ENCODE measurements at places on chromosomes 11 and 22.

DNA sequence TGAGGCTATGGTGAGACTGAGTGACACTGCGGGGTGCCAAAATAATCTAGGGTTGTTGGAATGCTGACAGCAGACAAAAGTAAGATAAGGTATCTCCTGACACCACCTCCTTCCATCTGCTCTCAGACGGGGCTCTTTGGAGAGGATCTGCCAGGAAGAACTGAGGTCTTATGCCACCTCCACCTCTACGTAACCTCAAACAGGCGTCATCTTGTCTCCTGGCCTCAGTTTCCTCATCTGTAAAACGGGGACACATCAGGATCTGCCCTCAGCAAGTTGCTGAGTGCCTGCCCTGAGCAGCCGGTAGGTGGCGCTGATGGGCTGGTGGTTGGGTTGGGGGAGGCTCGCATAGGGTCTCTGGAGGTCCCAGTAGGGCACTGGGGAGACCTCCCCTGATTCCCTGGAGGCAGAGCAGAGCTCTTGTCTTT is 1.7 kb upstream of the MYEOV start:
- DNase-seq: no peak

DNA sequence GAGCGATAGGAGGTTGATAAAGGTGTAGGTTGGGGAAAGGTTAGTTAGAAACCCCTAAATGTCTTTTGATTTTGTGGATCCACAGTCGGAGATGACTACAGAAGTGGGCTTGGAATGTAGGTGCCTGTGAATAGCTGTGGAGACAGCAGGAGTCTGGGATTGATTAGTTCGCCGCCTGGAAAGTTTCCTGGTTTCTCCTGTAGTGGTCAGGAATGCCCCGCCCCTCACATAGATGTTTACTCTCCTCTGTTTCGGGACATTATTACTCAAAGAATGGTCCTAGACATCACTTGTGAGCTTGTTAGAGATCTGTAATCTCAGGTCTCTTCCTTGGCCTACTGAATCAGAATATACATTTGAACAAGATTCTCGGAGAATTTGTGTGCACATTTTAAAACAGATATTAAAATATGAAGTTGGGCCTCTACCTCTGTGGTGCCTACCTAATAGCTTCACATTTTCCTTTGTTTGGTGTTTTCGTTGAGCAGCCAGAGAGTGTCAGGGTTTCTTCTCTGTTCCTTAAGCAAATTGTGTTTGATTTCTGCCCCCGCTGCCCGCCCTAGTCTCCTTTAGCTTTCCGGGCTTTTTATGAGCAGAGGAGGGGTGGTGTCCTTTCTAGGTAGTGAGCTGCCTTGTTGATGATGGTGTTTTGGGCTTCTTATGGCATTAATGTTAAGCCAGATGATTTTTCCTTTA is 89.4 kb downstream of the PPP6R3 start:
- DNase-seq: no peak

DNA sequence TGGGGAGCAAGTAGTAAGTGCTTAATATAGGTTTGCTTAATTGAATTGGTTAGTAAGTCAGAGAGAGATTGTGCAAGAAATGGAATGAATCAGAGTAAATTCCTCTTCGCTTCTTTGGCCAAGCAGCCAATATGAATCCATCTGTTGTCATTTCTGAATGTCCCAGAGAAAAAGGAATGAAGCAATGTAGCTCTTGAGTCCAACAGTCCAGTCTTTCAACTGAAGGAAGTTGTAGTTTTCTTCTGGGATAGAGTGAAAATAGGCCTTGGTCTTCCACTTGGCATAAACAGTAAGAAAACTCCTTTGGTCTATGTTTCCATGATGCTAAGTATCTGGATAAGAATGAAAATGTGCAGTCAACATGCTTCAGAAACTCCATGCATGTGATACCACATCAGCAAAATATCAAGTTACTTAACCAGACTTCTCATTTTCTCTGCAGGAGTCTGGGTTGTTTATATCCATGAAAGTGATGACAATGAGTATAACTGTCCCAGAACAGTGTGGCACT is 1.8 kb upstream of the FIBIN start:
- DNase-seq: peak; percentile 82

- DNase-seq: no peak
Observed at GRCh38 chr22:41240377-41241132, at the start of gene CHADL. Gene CHADL, minus strand, starts transcription at chr22:41240931. Its CDS starts 50 bp downstream, at chr22:41240881.

- DNase-seq: no peak
Observed at GRCh38 chr11:67639438-67639859, at the start of gene TBX10. Gene TBX10, minus strand, starts transcription at chr11:67639763. Its CDS starts 291 bp downstream, at chr11:67639472.

- DNase-seq: no peak
Observed at GRCh38 chr22:39498368-39498767, 3.7 kb upstream of the MIEF1 start.

DNA sequence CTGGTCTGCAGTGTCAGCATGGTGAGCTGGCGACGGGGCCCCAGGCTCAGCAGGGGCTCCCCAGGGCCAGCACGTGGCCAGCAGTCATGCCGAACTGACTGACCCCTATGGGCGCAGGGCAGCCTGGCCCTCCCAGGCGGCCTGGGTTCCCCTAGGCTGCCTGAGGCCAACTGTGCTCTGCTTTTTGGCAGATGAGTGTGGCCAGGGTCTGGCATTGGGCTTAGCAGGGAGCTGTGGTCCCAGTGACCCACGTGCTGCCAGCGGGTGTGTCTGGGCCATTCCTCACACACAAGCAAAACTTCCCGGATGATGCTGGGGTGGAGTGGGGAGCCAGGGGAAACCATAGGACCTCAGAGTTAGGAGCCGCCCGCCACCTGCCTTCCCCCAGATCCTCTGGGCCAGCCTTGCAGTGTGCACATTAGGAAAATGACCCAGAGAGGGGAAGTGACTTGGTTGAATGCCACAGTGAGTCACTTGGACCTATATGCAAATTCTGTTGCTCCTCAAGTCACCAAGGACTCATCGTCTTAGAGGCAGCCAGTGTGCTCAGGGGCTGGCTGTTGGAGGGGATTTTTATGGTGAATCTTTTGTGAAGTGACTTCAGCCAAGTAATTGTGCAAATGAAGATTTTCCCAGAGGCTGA is 6.5 kb downstream of the ADORA2A start:
- peak; percentile 25 for DNase-seq

DNA sequence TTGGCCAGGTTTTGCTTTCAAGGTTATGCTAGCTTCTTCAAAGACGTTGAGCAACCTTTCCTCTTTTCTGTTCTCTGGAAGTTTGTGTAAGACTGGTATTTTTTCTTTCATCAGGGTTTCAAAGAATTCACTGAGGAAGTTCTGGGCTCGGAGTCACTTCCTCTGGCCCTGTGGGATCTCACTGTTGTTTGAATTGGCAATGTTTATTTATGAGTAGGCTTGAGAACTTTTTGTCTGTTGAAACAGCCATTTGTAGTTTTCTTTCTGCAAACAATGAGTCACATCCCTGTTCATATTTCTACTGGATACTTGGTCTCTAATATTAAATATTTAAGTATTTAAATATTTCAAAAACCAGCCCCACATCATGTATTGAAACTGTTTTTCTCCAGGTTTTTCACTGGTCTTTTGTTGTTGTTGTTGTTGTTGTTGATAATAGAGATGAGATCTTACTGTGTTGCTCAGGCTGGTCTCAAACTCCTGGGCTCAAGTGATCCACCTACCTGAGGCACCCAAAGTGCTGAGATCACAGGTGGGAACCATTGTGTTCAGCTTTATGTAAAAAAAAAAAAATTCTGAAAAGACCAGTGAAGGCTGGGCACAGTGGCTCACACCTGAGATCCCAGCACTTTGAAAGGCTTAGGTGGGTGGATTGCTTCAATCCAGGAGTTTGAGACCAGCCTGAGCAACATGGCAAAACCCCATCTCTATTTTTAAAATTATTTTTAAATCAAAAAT is 26.9 kb downstream of the SUSD2 start:
- DNase-seq: peak; percentile 98

DNA sequence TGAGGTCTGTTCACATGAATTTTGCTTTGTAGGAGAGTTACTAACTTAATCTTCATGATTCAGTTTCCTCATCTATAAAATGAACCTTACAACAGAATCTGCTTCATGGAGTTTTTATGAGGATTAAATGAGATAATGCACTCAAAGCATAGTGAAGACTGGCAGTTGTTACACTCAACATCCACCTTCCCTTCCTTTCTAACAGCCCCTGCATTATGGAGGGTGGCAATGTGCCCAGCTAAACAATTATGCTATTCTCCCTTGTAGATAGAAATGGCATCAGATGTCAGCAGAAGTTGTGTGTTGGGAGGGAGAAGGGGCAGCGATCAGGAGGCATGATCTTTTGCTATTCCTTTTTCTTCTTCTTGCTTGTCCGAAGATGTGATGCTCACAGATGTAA is 6.5 kb downstream of the POU2AF1 start:
- DNase-seq: no peak

DNA sequence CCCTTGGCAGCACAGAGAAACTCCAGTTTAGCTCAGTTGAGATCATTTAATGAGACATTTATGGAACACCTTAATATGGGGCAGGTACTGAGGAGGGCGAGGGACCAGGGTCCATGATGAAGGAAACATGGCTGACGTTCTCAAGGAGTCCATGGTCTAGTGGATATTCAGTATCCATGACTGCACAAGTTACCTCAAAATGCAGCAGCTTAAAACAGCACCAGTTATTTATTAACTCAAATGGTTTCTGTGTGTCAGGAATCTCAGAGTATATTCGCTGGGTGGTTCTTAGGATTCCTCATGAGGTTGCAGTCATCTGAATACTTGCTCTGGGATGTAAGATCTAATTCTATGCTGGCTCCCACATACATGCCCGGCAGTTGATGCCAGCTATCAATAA is 346.8 kb downstream of the LARGE1 start:
- DNase-seq: no peak

DNA sequence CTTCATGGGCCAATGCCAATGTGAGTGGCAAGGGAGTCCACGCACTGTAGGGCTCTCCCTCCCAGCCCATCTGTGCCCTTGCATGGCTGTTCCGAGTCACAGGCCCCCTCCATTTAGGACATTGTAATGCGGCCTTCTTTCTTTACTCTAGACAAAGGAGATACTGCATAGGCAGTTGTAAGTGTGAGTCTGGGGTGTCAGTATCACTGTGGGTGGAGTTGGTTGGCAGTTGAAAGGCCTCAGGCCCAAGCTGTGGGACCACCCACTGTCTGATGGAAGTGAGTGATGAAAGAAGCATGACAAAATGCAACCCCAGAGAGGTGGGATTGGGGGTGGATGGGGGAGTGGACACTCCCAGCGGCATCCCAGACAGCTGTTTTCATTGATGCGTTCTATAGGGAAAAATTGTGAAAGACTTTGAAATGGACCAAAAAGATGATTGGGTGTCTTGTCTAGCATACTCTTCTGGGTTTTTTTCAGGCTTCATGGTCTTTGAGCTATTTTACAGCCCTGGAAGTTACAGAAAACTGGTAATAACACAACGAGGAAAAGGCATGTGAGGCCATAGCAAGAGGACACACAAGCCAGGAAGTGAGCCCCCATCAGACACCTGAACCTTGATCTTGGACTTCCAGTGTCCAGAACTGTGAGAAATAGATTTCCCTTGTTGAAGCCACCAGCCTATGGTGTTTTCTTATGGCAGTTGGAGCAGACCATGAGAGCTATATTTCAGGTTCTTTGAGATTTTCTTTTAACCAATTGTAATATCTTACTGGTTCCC is 114.6 kb downstream of the NECTIN1 start:
- DNase-seq: no peak

GRCh38 chr11:128734103-128734831 is 40.4 kb downstream of the FLI1 start:
- no peak for DNase-seq

- no peak for DNase-seq
Observed at GRCh38 chr11:71330996-71331395, 78.6 kb upstream of the SHANK2 start.

GRCh38 chr11:54930930-54931329 is 224.3 kb downstream of the OR4A5 start:
- no peak for DNase-seq

GRCh38 chr11:72209101-72209500 is 7.5 kb upstream of the FOLR2 start:
- no peak for DNase-seq

DNA sequence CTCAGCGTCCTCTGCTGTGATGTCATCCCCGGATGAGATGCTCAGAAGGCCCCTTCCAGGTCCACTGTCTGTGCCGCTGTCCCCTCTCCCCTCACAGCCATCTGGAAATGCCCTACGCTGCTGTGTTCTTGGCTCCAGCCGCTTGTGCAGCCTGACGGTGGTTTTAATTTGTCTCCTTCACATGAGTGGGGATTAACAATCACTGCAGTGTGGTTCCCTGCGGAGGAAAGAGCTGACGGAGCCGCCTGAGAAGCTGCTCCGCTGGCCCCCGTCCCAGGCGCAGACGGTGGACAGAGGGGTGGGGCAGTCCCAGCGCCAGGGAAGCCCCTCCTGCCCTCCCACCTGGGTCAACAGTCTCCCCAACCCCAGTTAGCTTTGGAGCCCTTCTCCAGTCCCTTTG is 67.5 kb upstream of the PHF21B start:
- no peak for DNase-seq

DNA sequence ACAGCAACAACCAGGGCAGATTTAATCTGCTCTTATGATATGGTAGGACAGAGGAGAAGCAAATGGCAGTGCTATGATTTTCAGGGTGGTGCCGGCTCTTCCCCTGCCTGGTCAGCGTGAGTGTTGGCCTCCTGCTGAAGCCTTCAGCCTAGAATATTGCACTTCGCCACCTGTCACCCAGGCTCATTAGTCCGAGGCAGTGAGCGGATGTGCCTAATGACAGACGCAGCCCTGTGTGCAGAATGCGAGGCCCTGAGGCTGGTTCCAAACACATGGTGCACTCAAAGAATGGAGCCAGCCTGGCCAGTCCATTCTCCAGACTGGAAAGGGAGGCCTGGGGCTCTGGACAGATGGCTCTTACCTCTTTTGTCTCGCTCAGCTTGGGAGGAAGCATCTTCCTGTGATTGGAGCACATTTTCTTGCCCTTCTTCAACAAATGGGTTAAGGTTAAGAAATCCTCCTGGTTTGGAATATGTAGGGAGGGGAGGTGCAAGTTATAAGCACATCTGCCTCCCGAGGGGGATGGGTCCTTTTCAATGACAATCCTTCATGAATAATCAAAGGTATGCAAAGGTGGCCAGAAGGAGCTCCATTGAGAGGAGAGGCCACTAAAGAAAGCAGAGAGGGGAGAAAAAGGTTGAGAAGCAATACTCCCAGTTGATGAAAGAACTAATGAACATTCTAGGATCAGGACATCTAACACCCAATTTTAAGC is 39.7 kb upstream of the GALNT18 start:
- no peak for DNase-seq

DNA sequence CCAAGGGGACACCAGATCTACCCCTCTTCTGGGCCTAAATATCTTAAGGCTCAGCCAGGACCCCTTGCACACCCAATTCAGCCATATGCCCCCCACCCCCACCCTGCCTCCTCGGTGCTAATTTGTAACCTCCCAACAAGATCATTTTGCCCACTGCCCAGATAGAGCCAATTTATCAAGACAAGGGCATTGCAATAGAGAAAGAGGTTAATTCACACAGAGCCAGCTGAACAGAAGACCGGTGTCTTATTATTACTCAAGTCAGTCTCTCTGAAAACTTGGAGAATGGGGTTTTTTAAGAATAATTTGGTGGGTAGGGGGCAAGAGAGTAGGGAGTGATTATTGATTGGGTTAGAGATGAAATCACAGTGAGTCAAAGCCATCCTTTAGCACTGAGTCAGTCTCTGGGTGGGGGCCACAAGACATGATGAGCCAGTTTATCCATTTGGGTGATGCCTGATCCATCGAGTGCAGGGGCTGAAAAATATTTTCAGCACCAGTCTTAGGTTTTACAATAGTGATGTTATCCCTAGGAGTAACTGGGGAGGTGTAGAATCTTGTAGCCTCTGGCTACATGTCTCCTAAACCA is 9.9 kb upstream of the CAPN5 start:
- no peak for DNase-seq
